ENCODE measurements at places on chromosomes 5 and 9.

GRCh38 chr9:127029548-127029947, 92.9 kb downstream of the ANGPTL2 start:
- DNase-seq = no peak

GRCh38 chr5:172452398-172453205, 1.7 kb downstream of the SH3PXD2B start:
- DNase-seq = no peak

GRCh38 chr5:173235499-173236394, 741 bp upstream of the NKX2-5 start:
- DNase-seq = no peak

GRCh38 chr9:20599195-20599594, 23.1 kb downstream of the MLLT3 start:
- no peak for DNase-seq

GRCh38 chr9:96450613-96451528, 902 bp downstream of the HABP4 start:
- DNase-seq = no peak

- DNase-seq = no peak
These were observed 77.7 kb upstream of the IL17B start for GRCh38 chr5:149456597-149457392.

DNA sequence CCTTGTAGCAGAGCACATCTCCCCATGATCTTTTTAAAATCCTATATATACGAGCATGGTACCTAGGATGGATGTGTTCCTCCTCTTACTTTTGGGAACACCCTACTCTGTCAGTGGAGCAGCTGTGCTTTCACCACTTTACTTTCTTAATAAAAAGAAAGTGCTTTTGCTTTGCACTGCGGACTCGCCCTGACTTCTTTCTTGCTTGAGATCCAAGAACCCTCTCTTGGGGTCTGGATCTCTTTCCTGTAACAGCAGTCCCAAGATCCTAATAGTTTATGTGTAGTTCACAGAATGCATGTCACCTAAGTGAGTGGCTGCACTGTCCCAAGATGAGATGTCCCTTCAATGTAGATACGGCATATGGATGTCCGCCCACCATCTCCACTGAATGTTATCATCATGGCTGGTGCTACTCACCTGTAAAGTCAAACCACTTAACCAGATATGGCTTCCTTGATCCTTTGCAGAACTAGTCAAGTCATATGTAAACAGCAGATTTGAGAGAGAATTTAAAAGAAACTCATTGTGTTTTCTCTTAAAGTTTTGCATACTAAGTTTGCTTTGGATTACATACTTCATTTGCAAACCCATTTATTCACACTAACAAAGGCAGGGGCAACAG, 1.9 kb downstream of the FGF1 start:
- DNase-seq = no peak

DNA sequence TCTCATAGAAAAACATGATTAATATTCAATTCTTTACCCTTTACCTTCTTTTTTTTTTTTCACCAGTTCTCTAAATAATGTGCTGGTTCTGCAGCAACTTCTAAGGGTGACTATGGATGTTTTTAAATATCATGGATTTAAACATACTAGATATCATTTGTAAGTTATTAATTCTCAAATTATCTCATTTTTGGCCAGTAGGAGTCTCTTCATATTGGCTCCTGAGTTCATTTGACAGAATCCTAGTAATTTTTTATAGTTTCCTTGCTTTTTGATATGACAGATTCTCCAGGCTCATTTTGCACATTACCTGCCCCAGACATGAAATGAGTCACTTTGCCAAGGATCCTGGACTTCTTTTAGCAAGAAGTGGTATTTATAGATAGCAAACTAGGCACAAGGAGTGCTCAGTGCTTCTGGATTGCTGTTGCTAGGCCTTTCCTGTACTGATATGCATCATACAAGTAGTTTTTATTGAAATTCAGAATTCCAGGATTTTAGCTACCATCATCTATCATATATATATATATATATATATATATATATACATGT, 201.3 kb upstream of the IL12B start:
- DNase-seq = no peak

DNA sequence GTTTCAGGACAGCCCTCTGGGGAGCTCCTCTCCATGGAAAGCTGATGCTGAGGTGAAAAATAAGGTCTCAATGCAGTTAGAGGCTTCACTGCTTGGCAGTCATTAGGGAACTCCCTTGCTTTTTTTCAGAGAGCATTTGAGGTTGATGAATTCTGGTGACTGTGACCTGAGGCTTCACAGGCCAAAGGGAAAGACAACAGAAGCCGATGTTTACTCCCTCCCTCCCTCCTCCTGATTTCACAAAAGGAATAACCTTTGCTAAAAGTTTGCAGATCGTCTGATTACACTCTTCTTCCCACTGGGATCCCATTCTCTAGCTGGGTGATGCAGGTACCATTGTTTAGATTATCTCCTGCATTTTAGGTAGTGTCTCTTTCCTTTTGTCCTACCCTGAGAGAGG, 329.4 kb downstream of the KIF4B start:
- no peak for DNase-seq

DNA sequence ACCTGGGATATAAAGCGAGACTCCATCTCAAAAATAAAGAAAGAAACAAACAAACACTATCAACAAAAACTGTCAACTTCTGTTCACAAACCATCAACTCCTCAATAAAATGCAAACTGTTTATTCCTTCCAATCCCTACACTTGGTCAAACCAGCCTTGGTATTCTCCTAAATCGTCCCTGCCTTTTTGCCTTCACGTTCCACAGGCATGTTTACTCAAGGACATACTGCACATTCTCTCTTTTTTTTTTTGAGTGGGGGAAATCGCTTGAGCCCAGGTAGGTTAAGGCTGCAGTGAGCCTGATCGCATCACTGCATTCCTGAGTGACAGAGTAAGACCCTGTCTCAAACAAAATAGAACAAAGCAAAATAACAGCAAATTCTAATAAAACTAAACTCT, 13.0 kb downstream of the UBAP2 start:
- DNase-seq = no peak

DNA sequence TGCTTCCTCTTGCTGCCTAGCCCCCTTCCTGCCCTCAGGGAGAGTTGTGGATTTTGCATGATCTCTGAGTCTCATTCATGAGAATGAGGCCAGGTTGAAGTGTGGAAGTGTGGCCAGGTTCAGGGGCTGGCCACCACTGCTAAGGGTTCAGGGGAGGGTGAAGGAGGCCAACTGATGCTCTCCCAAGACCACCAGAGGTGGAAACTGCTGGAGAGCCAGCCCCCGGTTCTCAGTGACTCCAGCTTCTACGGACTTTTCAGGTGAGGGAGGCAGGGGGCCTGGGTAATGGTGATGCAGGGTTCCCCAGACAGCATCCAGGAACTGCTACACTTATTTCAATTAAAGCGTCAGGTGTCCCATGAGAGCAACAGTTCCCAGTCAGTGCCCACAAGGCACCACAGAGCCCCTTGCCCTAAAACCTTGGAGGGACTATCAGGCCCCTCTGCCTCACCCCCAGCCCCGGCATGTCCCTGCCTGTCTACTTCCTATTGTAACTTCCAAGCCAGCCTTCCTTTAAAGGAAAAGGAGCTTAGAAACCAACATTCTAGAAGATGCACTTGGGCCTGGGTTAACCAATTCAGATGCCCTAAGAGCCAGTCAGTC, 50.1 kb downstream of the AMBP start:
- DNase-seq = no peak
